ENCODE measurements at places on chromosomes 1 and 21.

GRCh38 chr1:55958498-55958897 is 620.9 kb downstream of the PLPP3 start:
- DNase-seq: no peak

GRCh38 chr1:155872527-155872926 is 13.2 kb downstream of the SYT11 start:
- no peak for DNase-seq

GRCh38 chr1:38950553-38950952 is 8.9 kb upstream of the RHBDL2 start:
- no peak for DNase-seq

- no peak for DNase-seq
Measured at GRCh38 chr1:171929121-171929520, 87.8 kb downstream of the DNM3 start.

GRCh38 chr1:40777224-40777970 is 6.2 kb upstream of the KCNQ4 start:
- no peak for DNase-seq

DNA sequence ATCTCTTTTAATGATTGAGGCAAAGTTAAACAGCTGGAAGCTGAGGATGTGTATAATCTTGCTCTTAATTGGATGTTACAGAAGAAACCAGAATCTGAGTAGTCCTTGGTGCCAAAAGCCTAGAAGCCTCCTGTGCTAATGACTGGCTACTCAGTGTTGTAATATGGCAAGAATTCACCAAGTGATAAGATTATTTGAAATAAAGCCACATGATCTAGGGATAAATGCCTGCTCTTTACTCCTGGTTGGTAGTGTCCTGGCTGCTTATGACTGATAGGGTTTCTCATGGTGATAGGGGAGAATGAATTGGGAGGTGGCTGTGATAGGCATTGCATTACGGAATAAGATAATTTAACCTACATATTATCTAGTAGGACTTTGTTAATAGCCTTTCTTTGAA is 13.6 kb upstream of the MAB21L3 start:
- no peak for DNase-seq

- DNase-seq: peak; percentile 33
Measured at GRCh38 chr1:6904476-6905170, 119.4 kb downstream of the CAMTA1 start.

DNA sequence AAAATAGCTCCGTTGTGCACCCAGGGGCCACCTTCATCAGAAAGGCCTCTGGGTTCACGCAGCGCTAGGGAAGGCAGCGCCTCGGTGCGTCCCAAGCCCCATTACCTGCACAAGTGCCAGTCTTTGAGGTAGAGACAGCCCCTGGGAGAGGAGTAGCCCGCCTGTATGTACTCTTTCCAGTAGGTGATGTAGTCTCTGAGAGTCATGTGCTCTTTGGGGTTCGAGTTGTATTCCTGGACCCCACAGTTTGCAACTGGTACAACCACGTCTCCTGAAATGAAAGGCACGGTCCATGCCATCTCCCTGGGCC is 601 bp downstream of the JMJD4 start:
- no peak for DNase-seq

- peak; percentile 24 for DNase-seq
Measured at GRCh38 chr1:147890177-147890790, 12.3 kb upstream of the GJA8 start.

DNA sequence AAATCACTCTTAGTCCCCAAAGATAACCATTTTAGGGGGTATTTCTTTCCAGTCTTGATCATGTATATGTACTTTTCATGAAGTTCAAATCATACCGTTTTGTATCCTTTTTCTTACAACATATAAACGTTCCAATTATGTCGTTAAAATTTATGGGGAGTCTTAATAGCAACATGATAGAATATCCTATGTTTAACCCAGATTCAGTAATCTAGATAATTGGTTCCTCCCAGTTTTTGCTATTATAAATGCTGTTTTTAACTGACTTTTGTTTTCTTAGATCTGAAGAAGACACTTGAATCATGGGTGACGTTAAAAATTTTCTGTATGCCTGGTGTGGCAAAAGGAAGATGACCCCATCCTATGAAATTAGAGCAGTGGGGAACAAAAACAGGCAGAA is 3.1 kb downstream of the DHX9 start:
- DNase-seq: no peak

GRCh38 chr1:235843461-235843961 is 23.2 kb downstream of the LYST start:
- DNase-seq: peak; percentile 12

GRCh38 chr1:14735841-14736240 is 137.4 kb downstream of the KAZN start:
- no peak for DNase-seq

DNA sequence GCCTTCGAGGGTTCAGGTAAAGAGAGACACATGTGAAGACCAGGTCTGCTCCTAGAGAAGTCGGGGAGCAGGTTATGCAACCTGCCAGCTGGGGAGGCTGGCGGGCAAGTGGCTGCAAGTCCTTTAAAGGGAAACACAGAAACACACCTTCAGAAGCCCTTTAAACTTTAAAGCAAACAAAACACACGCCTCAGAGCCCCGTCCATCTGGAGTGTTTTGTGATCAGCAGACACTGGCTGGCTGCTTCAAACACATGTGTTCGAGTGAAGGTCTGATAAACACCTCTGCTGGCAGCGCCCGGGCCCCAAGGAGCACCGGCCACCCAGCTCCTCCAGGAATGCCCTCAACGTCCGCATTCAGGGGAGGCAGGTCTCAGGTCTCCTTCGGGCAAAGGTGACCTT is 15.2 kb downstream of the RIPK4 start:
- peak; percentile 81 for DNase-seq

All from foreskin keratinocyte (primary cell).